ENCODE measurements at places on chromosomes 3 and 15.

GRCh38 chr15:47932951-47933641 lies 187.7 kb upstream of the SLC24A5 start:
- no peak for DNase-seq

- DNase-seq = no peak
Observed at GRCh38 chr3:17825298-17825697, 82.9 kb upstream of the TBC1D5 start.

- peak; percentile 33 for DNase-seq
Observed at GRCh38 chr3:43994657-43995546, 246.8 kb upstream of the TOPAZ1 start.

GRCh38 chr3:19457449-19457848 lies 309.1 kb downstream of the KCNH8 start:
- no peak for DNase-seq

DNA sequence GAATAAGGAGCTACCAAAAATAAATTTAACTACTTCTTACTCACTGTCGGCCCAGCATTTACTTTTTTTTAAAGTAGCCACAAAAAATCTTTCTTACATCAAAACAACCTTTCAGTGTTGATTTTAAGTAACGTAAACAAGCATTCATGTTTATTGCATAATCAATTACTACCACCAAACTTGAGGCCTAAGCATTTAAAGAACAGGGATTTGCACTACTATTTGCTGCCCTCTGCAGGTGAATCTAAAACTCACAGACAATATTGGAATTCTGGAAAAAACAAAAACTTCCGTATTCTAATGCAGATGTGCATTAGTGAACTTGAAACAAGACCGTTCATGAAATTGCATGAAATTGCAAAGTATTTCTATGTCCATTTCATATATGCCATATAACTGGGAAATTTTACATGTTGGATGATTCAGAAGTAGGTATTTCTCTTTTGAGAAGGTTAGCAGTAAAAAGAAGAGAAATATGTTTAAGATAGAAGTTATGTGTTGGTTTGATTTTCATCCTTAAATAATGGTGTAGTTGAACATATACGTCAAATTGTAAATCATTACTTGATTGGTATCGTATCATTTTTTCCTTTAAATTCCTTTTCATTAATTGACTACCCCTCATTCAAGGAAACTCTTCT lies 55.6 kb downstream of the CGGBP1 start:
- peak; percentile 50 for DNase-seq

DNA sequence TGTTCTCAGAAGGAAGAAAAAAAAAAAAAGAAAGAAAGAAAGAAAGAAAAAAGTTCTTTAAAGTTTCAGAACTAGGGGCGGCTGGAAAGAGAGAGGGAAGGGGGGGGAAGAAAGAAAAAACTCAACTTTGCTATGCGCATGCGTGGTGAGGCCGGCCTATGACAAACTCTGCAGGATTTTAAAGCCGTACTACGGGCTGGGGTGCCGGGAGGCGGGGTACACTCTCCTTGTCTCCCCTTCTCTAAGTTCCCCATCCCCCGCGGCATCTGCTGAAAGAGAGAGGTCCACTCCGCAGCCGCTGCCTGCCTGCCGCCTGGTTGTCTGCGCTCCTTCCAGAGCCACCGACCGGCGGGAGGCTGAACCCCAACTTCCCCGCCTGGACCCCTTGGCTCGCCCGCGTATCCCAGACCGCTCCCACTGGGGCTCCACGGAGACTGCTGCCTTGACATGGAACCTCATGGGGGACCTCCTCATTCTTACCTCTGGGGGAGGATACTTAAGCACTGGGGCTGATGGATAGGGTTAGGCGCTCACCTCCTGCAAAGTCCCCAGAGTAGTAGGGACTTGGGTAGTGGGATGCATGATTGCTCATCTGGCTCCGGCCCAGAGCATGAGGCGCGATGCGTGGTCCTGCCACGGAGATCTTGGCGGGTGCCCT lies 1.4 kb upstream of the WNT5A start:
- DNase-seq = peak; percentile 19

DNA sequence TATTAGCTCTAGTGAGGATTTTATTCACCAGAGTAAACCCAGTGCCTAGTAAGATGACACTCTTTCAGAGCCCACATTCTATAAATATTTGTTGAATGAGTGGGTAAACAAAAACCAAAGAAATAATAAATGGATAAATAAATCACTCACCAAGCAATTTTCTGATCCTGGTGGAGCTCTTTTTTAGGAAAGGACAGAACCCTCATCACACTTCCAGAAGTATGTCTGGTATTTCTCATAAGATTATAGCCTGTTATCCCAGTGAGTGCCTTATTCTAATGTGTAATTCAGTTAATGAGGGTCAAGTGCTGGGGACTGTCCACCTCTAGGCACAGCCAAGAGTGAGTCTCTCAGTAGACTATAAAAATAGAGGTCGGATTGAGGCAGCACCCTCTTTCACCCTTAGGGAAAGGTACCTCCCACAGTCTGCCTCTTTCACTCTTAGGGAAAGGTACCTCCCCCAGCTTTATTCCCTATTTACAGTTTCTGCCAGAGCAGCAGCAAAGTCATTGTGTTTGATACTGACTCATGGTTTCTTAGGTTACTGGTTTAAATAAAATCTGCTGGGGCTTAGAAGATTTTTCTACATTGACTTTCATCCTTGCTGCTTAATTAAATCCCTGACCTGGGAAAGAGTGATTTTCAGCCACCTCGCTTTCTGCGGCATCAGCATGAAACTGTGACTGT lies 145.0 kb downstream of the STAC start:
- no peak for DNase-seq

DNA sequence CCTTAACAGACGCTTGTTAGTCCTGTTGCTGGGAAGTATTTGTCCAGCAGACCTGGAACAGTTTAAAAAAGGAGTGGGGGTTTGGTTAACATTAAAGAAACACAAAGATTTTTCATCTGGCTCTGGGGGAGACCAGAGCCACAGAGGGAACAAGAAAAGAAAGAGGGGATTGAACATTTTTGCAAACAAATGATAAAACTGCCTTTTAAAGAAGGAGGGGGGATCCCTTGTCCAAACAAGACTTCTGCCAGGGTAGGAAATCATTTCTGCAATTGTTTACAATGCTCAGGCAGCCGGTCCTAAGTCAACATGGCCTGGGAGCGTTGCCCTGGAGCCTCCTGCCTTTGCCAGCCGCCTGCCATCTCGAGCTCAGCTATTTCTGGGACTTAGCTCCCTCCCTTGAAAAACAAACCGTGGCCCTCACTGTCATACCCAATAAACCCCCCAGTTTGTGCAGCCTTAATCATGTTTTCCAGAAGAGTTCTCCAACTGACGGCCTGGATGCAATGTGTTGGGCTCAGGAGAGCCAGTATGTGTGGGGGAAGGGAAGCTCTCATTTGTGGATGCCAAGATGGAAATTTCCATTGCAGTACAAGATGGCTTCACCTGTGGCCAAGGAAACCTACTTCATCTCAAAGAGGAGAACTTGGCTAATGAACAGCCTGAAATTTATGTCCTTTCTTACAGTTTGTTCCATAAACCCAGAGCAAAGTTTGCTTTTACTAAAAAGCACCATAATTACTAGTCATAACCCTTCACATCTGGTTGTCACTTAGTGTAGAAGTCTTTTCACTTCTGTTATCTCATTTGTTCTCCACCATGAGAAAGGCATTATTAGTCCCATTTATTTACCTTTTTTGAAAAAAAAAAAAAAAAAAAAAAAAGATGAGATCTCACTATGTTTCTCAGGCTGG lies 75.9 kb upstream of the RNU6-1 start:
- DNase-seq = no peak

GRCh38 chr3:172869784-172870518 lies 119.4 kb downstream of the ECT2 start:
- DNase-seq = no peak

DNA sequence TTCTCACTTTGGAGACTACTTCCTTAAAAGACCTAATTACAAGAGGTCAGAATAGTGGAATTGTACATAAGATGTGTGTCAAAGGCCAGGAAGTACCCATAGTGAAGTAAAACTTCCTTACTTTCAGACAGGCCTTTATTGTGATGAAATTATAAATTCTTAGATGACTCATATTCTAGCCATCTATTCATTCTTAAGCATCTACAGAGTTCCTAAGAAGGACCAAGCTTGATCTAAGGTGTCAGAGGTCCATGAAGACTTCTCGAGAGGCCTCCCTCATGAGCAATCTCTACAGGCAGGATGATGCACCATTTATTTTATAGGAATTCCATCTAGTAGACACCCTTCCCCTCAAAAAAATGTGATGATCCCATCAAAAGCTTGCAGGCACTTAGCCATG lies 493.3 kb downstream of the MAGI1 start:
- no peak for DNase-seq

- no peak for DNase-seq
Observed at GRCh38 chr15:61871926-61872522, 188.2 kb downstream of the VPS13C start.

- DNase-seq = no peak
Observed at GRCh38 chr3:131048030-131048429, 21.4 kb downstream of the NEK11 start.

DNA sequence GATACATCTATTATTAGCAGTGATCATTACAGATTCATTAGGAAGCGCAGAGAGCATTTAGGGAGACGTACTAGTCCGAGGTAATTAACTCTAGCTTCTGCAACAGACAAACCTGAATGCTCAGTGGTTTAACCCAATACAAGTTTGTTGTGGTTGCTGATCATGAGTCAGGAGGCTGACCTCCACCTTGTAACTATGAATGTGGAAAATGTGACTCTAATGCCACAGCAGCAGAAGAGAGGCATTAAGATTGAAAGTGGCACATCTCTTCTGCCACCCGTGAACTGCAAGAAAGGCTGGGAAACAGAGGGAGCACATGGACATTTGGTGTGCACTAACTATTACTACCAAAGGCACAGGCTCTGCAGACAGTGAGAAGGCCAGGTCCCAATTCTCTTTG lies 71.2 kb upstream of the C3orf80 start:
- no peak for DNase-seq

DNA sequence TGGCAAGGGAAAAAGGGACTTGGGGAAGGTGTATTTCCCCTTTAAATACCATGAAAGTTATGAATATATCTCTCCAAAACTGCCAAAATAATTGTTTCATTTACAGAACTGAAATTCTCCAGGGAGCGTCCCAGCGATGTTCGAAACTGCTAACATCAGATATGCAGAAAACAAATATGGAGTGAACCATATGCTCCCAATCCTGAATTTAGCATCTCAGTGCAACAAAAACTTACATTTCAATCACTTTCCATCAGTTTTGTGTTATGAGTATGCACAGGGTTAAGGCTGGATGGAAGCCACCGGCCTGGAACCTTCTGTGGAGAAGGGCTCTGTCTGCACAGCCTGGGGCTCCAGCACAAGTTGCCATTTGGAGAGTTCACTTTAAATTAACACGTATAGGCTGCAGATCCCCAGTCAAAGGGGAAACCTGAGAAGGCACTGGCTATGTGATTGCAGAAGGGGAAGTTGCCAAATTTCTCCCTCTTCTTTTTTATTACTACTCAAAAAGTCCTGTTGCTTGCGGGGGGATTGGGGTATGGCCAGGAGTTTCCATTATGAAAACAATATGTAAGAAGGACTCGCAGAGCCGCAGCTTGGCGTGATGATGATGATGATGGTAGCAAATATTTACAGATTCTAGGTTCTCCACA lies 56.9 kb upstream of the FOXP1 start:
- DNase-seq = no peak

DNA sequence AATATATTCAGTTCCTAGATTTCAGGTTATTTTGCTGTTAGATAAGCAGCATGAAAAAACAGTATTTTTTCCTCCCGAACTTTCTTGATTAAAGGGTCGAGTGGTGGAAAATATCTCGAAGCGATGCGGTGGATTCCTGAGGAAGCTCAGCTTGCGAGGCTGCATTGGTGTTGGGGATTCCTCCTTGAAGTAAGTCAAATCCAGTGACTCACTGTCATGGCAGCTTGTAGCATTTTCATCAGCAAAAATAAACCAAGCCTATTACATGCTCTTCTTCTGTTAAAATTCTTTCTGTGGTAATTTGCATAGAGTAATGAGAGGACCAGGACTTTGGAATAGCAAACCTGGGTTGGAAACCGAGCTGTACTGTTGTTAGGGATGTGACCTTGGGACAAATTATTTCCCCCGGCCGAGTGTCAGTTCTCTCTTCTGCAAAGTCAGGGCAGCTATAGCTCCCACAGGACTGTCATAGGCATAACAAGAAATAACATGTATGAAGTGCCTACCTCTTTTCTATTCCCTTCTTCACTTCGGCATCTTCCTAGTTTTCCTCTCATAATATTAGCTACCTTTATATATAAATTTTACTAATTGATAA lies 75.6 kb downstream of the UBP1 start:
- no peak for DNase-seq

- DNase-seq = no peak
Observed at GRCh38 chr3:12729051-12729651, 29.9 kb downstream of the TMEM40 start.

DNA sequence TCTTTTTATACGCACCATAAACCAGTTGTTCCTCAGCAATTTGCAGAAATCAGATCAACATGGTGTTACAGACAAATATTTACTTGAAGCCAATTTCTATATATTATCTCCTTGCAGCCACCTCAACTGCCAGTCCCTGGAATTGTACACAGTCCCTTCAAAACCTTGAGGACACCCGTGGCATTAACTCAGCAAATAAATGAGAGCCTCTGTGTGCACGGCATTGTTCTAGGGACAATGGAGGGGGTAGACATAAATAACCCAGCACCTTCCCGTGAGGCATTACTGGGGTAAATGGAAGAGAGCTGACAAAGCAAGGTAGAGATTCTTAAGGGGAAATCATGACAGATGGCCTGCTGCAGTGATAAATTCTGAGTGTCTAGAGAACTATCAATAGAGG lies 12.5 kb downstream of the TM2D3 start:
- DNase-seq = no peak

GRCh38 chr15:77416954-77417353 lies 3.0 kb downstream of the PEAK1 start:
- no peak for DNase-seq

GRCh38 chr3:157407769-157408168 lies 28.9 kb upstream of the PTX3 start:
- DNase-seq = no peak

- no peak for DNase-seq
Observed at GRCh38 chr3:78924711-78925110, 843.1 kb downstream of the ROBO1 start.

- no peak for DNase-seq
Observed at GRCh38 chr15:81211376-81211775, 14.7 kb downstream of the IL16 start.

DNA sequence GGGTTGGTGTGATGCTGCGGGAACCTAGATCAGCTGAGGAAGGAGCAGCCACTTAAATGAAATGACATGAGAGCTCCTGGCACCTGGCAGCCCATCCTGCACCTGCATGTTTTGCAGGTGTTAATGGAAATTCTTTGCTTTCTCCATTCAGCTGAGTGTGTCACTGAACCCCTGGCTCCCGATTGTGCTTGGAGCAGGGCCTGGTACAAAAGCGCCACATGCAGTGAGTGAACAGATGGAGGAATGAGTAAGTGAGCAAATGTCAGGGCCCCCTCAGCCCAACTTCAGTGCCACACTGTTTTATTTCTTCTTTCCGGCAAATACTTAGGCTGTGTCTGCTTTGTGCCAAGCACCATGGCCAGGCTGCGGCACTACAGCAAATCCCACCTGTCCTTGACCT lies 132.2 kb downstream of the ASB7 start:
- no peak for DNase-seq

Data from Calu3 (cell line).